Tracheal epithelial cell (primary cell): ENCODE measurements at places on chromosomes 11 and 22. TPM values are rescaled to one million over a fixed set of nuclear protein-coding genes. Genes with fewer than 3 reads are reported as not detected.

P2RX3 gene
- total RNA-seq, result not detected in 2 replicates

RTCB gene
- 79.7 and 132 TPM in 2 replicates for total RNA-seq

OR8G5 gene
- not detected in 2 replicates for total RNA-seq

MOV10L1 gene
- 0.48 and 0.64 TPM in 2 replicates for total RNA-seq

CLCF1 gene
- total RNA-seq, result 3.0 and 8.9 TPM in 2 replicates

MRGPRX4 gene
- total RNA-seq, result not detected in 2 replicates

BARX2 gene
- 2.8 and 4.1 TPM in 2 replicates for total RNA-seq

KCNJ1 gene
- total RNA-seq, result 0.43 TPM in 1 of 2 replicates, not detected in the other

CYP2D6 gene
- 0.24 and 0.85 TPM in 2 replicates for total RNA-seq

TYR gene
- not detected in 2 replicates for total RNA-seq

OR52N4 gene
- total RNA-seq, result not detected in 2 replicates

APOBEC3C gene
- total RNA-seq, result 5.8 and 13.4 TPM in 2 replicates

OR52E6 gene
- not detected in 2 replicates for total RNA-seq

SVIP gene
- total RNA-seq, result 3.1 and 9.2 TPM in 2 replicates
